ENCODE measurements at places on chromosomes 2 and 18.

DNA sequence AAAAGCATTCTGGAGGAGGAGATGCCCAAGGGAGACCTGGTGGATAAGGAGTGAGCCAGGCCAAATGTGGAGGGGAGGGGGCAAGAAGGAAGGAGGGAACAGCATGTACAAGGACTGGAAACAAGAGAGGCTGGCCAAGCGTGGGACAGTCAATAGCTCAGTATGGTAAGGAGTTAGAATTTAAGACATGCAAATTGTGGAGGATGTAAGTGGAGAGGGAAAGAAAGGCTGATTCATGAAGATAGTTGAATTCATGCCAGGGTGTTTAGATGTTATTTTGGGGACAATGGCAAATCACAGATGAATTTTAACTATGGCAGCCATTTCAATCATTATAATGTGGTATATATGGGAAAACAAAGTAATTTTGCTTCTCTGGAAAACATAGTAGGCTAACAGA is 462.3 kb downstream of the MEIS1 start:
- DNase-seq = no peak
- no peaks in the 10 kb centered on the region for H3K27me3 ChIP-seq
- no peaks in the 10 kb centered on the region for H3K4me1 ChIP-seq
- H3K27ac ChIP-seq = no peak overlapping the region

- H3K27ac ChIP-seq = no peak overlapping the region
- H3K36me3 ChIP-seq = no peaks in the 10 kb centered on the region
- H3K4me3 ChIP-seq = no peak overlapping the region
- no peaks in the 10 kb centered on the region for H3K27me3 ChIP-seq
Measured at GRCh38 chr2:162509288-162509968, 165.5 kb downstream of the GCA start.

DNA sequence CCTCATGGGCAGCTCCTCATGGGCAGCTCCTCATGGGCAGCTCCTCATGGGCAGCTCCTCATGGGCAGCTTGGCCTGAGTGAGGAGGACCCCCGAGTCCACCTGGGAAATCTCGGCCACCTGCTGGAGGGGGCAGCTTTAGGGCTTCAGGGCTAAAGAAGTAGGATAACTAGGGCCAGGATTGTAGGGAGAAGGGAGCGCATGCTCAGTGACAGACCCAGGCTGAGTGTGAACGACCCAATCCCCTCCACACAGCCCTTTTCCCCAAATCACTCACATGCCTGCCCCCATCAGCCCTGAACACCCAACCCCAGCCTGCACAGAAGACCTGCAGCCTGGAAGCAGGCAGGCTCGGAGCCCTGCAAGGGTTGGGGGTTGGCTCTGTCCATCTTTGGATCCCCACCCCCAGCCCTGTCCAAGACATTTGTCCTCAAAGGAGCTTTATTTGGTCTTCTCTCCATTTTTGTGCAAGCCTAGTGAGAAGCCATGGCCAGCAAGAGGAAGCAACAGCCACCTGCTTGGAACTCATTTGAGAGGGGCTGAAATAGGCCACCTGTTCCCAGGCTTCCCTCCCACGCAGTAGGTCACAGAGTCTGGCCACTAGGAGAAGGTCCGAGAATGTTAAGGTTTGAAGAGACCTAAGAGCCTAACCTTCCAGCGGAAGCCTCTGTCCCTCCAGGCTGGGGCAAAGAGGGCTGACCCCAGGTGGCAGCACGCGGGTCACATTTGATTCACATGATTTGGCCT is 249.9 kb downstream of the TNS1 start:
- peaks cover 23% of the 10 kb centered on the region for H3K4me1 ChIP-seq
- no peak for DNase-seq
- H3K27ac ChIP-seq = no peak overlapping the region

DNA sequence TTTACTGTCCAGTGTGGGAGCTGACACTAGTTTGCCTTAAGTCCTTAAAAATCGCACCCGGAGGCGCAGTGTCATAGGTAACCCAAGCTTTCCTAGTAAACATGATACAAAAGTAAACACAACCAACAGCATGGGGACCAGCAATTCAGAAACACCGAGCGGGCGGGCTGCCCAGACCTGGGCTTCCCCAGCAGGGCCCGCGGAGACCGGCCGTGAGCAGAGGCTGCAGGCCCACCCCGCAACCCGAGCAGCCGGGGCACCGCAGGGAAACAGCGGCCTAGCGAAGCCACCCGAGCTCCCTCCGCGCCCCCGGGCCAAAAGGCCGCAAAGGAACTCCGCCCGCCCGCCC is 296 bp downstream of the TTC21B start:
- no peak for DNase-seq
- H3K27me3 ChIP-seq = no peaks in the 10 kb centered on the region
- no peak overlapping the region for H3K4me3 ChIP-seq
- no peaks in the 10 kb centered on the region for H3K36me3 ChIP-seq
- peaks cover 10% of the 10 kb centered on the region for H3K4me1 ChIP-seq

DNA sequence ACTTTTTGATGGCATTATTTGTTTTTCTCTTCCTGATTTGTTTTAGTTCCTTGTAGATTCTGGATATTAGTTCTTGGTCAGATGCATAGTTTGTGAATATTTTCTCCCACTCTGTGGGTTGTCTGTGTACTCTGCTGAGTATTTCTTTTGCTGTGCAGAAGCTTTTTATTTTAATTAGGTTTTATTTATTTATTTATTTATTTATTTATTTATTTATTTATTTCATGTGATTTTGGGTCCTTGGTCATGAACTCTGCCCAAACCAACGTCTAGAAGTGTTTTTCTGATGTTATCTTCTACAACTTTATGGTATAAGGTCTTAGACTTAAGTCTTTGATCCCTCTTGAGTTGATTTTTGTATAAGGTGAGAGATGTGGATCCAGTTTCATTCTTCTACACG is 292.2 kb downstream of the CDH7 start:
- H3K27me3 ChIP-seq = no peaks in the 10 kb centered on the region
- no peak overlapping the region for H3K4me3 ChIP-seq
- no peaks in the 10 kb centered on the region for H3K36me3 ChIP-seq
- DNase-seq = no peak
- no peak overlapping the region for H3K27ac ChIP-seq

DNA sequence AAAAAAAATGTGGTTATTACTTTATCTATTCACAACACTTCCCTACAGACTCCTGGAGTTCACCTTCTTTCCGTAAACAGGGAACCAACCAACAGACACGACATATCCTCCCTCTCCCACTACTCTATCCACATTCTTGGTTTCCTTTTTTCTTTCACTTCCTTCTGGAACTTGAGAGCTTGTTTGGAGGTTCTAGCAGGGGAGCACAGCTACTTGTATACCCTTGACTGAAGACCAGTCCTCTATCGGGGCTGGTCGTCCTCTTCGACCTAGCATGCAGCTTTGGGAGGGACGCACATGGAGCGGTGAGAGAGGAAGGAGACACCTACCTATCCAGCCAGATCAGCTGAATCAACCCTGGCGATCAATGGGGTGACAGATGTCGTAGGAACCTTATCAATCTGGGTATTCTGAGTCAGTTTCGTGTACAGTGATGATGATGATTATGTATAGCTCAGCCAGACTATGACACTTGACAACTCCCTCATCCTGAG is 43.5 kb upstream of the MSH2 start:
- no peak for DNase-seq
- H3K27me3 ChIP-seq = no peaks in the 10 kb centered on the region
